Activated CD4-positive, alpha-beta T cell treated with anti-CD3 and anti-CD28 coated beads, Interleukin-2, amount 10 ng/mL, durations not matched to agents 24 days and 14 days (primary cell): ENCODE measurements at places on chromosomes 6 and 20. TPM values are rescaled to one million over a fixed set of nuclear protein-coding genes. Genes with fewer than 3 reads are reported as not detected.

HLA-DOB gene
- 2.8 and 4.2 TPM in 2 replicates for total RNA-seq

CASS4 gene
- 2.8 and 3.1 TPM in 2 replicates for total RNA-seq

SLC22A2 gene
- total RNA-seq = not detected in 2 replicates

C6orf132 gene
- 0.21 and 0.40 TPM in 2 replicates for total RNA-seq

SLPI gene
- not detected in 2 replicates for total RNA-seq

NEU1 gene
- 20.4 and 22.2 TPM in 2 replicates for total RNA-seq

WFDC10B gene
- total RNA-seq = not detected in 2 replicates

MRAP2 gene
- not detected in 2 replicates for total RNA-seq

BTN1A1 gene
- 0.07 TPM in 1 of 2 replicates, not detected in the other for total RNA-seq

PDE7B gene
- 15.4 and 16.0 TPM in 2 replicates for total RNA-seq

APMAP gene
- 56.4 and 56.8 TPM in 2 replicates for total RNA-seq

OPRM1 gene
- total RNA-seq = not detected in 2 replicates

PTCHD4 gene
- total RNA-seq = not detected in 2 replicates

BLOC1S5 gene
- total RNA-seq = 15.7 and 19.6 TPM in 2 replicates

DNAH8 gene
- total RNA-seq = 0.02 TPM in 1 of 2 replicates, not detected in the other

RAD21L1 gene
- not detected in 2 replicates for total RNA-seq

PTCRA gene
- not detected in 2 replicates for total RNA-seq

PAX1 gene
- not detected in 2 replicates for total RNA-seq

ZBTB46 gene
- 0.84 and 1.0 TPM in 2 replicates for total RNA-seq

FAM229B gene
- total RNA-seq = 0.91 and 0.97 TPM in 2 replicates

ZNF831 gene
- total RNA-seq = 3.1 and 3.4 TPM in 2 replicates

KIF13A gene
- total RNA-seq = not detected in 2 replicates

RPL7L1 gene
- total RNA-seq = 182 and 189 TPM in 2 replicates

UNC5CL gene
- total RNA-seq = 0.88 and 1.2 TPM in 2 replicates

SLC22A1 gene
- total RNA-seq = 2.2 and 3.1 TPM in 2 replicates

PRR18 gene
- not detected in 2 replicates for total RNA-seq

RCAN2 gene
- 0.07 and 0.21 TPM in 2 replicates for total RNA-seq

MATN4 gene
- total RNA-seq = 1.2 and 1.5 TPM in 2 replicates

CRISP3 gene
- not detected in 2 replicates for total RNA-seq

RALGAPA2 gene
- total RNA-seq = 14.6 and 18.7 TPM in 2 replicates

PBX2 gene
- 88.1 and 92.7 TPM in 2 replicates for total RNA-seq

FILIP1 gene
- not detected in 2 replicates for total RNA-seq

BEND3 gene
- 12.6 and 12.9 TPM in 2 replicates for total RNA-seq

HCRTR2 gene
- total RNA-seq = not detected in 2 replicates

KCNK16 gene
- not detected in 2 replicates for total RNA-seq

ULBP2 gene
- 0.40 and 0.47 TPM in 2 replicates for total RNA-seq

CSE1L gene
- 135 and 136 TPM in 2 replicates for total RNA-seq

TMEM244 gene
- not detected in 2 replicates for total RNA-seq

PCK1 gene
- total RNA-seq = not detected in 2 replicates

BFSP1 gene
- total RNA-seq = 0.33 and 0.43 TPM in 2 replicates

SLC17A1 gene
- 0.28 TPM in 1 of 2 replicates, not detected in the other for total RNA-seq

CST4 gene
- not detected in 2 replicates for total RNA-seq

BEND6 gene
- total RNA-seq = not detected in 2 replicates

CTCFL gene
- not detected in 2 replicates for total RNA-seq

SLCO4A1 gene
- 57.8 and 67.3 TPM in 2 replicates for total RNA-seq

HLA-DMA gene
- total RNA-seq = 8.1 and 8.7 TPM in 2 replicates

BPIFB2 gene
- total RNA-seq = not detected in 2 replicates

IL17F gene
- total RNA-seq = not detected in 2 replicates

SAMD10 gene
- 34.4 and 37.5 TPM in 2 replicates for total RNA-seq

KHDC1L gene
- not detected in 2 replicates for total RNA-seq

PDE10A gene
- total RNA-seq = not detected in 2 replicates

GGTLC1 gene
- not detected in 2 replicates for total RNA-seq

STK38 gene
- 20.7 and 21.5 TPM in 2 replicates for total RNA-seq

EBF4 gene
- 7.3 and 7.6 TPM in 2 replicates for total RNA-seq

PGC gene
- total RNA-seq = not detected in 2 replicates

C20orf141 gene
- not detected in 2 replicates for total RNA-seq

RTF2 gene
- total RNA-seq = 92.3 and 96.5 TPM in 2 replicates

GABRR1 gene
- not detected in 2 replicates for total RNA-seq
